ENCODE measurements at places on chromosomes 3 and 15. TPM values are rescaled to one million over a fixed set of nuclear protein-coding genes. Genes with fewer than 3 reads are reported as not detected.

GRCh38 chr15:75459581-75459980, 8.1 kb upstream of the SIN3A start:
- no peak overlapping the region for H3K27ac ChIP-seq
- DNase-seq = no peak
- H3K36me3 ChIP-seq = no peaks in the 10 kb centered on the region
- H3K4me1 ChIP-seq = peaks cover 4% of the 10 kb centered on the region
- no peaks in the 10 kb centered on the region for H3K27me3 ChIP-seq

DNA sequence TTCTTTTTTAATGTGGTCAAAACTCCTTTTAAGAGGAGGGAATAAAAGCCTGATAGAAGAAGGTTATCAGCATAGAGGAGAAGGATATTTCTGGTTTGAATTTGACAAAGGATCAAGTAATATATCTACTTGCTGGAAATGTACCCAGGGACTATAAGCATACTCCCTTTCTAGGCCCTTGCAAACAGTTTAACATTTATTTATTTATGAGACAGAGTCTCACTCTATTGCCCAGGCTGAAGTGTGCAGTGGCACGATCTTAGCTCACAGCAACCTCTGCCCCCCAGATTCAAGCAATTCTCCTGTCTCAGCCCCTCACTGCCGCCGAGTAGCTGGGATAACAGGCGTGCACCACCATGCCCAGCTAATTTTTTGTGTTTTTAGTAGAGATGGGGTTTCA, 71.6 kb downstream of the SLMAP start:
- H3K4me3 ChIP-seq = no peak overlapping the region
- no peak for DNase-seq
- H3K27me3 ChIP-seq = no peaks in the 10 kb centered on the region
- H3K36me3 ChIP-seq = no peaks in the 10 kb centered on the region

GRCh38 chr15:42385206-42385979, 26.1 kb downstream of the CAPN3 start:
- no peak for DNase-seq
- no peak overlapping the region for H3K27ac ChIP-seq
- no peaks in the 10 kb centered on the region for H3K27me3 ChIP-seq
- peaks cover 3% of the 10 kb centered on the region for H3K36me3 ChIP-seq
- no peaks in the 10 kb centered on the region for H3K4me1 ChIP-seq
- H3K4me3 ChIP-seq = no peak overlapping the region

- DNase-seq = no peak
- no peaks in the 10 kb centered on the region for H3K36me3 ChIP-seq
- no peaks in the 10 kb centered on the region for H3K27me3 ChIP-seq
- no peaks in the 10 kb centered on the region for H3K4me1 ChIP-seq
- no peak overlapping the region for H3K4me3 ChIP-seq
Measured at GRCh38 chr3:17442332-17443049, 299.9 kb downstream of the TBC1D5 start.

DNA sequence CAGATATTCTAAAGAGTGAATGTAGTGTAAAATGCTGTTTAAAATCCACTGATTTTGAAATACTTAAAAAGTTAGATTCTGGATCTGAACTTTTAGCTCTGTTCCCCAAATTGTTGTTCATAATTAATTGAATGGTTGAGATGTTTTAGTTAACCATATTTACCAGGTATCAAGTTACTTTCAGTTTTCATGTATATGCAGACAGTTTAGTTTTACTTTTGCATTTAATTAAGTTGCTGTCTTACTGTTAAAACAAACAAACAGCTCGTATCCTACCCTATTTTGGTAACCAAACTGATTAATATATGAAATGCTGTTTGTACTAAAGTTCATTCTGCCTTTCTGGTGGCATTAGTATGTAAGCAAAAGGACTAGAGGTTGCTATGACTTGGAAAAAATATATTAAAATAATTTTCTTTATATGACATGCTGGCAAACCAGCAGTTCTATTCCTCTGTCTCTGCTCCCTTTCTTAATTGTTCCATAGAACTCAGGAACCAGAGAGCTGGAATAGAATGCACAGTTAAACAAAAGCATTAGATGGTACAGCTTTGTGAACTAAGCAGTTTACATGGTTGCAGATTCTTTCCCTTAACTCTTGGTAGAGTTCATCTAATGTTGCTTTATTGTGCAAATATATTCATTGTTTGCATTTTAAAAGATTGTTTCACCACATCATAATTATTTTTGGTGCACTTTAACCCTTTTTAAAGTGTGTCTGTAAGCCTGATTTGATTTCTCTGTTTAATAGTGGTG, 39.5 kb upstream of the SCAANT1 start:
- H3K27ac ChIP-seq = no peak overlapping the region
- H3K27me3 ChIP-seq = no peaks in the 10 kb centered on the region
- no peak for DNase-seq
- H3K4me3 ChIP-seq = no peak overlapping the region
- no peaks in the 10 kb centered on the region for H3K36me3 ChIP-seq

GRCh38 chr15:34038871-34039789, at the start of gene AVEN:
TSS of gene AVEN (minus strand) at chr15:34039204. CDS start at chr15:34039046, 158 bp downstream.
- no peaks in the 10 kb centered on the region for H3K36me3 ChIP-seq
- H3K4me3 ChIP-seq = peak within 1 kb of the TSS; percentile 96
- peak within 1 kb of the TSS; percentile 94 for H3K27ac ChIP-seq
- H3K4me1 ChIP-seq = peaks cover 3% of the 10 kb centered on the region

- H3K27ac ChIP-seq = no peak overlapping the region
- no peak overlapping the region for H3K4me3 ChIP-seq
- H3K36me3 ChIP-seq = peaks cover 2% of the 10 kb centered on the region
Measured at GRCh38 chr15:73550190-73550589, 83.0 kb downstream of the NPTN start.

- H3K27me3 ChIP-seq = no peaks in the 10 kb centered on the region
- DNase-seq = peak; percentile 58
- no peak overlapping the region for H3K27ac ChIP-seq
- H3K36me3 ChIP-seq = no peaks in the 10 kb centered on the region
Measured at GRCh38 chr15:78097667-78098066, 5.3 kb downstream of the SH2D7 start.

DNA sequence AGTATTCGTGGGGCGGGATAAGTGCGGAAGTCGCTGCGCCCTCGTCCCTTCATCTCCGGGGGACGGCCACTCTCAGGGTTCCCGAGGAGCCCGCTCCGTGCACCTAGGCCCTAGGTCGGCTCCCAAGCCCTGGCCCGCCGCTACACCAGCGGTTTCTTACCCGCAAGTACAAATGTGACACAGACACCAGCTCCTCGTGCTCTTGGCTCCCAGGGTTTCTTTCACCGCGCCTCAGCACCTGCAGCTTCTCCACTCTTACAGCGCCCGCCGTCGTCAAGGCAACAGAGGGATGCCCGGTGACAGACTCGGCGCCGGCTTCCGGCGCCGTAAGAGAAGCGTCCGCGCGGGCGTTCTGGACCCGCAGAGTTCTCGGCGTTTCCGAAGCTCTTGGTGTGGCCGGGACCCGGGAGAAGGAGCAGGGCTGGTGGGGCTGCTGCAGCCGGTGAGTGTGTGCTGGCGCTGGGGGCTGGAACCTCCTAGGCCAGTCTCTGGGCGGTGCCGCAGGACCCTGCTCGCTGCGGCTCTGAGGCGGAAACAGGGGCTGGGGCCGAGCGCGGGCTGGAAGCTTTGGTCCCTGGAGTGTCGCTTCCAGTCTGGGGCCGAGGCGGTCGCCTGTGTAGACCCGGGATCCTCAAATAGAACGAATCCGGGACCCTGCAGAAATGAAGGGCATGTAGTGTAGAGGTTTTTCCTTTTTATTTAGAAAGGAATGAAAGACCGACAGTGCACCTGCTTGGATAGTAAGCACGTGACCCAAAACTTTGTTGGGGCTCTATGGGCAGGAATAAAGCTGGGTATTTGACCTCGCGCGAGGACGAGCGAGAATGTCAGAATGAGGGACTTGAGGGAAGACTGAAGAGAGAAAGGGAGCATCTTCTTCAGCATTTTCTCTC, 155.4 kb upstream of the GOLGA6L4 start:
- peaks cover 3% of the 10 kb centered on the region for H3K4me1 ChIP-seq
- no peaks in the 10 kb centered on the region for H3K36me3 ChIP-seq
- H3K27me3 ChIP-seq = no peaks in the 10 kb centered on the region
- no peak overlapping the region for H3K27ac ChIP-seq
- H3K4me3 ChIP-seq = peak overlapping the region; percentile 52
- peak; percentile 81 for DNase-seq

DNA sequence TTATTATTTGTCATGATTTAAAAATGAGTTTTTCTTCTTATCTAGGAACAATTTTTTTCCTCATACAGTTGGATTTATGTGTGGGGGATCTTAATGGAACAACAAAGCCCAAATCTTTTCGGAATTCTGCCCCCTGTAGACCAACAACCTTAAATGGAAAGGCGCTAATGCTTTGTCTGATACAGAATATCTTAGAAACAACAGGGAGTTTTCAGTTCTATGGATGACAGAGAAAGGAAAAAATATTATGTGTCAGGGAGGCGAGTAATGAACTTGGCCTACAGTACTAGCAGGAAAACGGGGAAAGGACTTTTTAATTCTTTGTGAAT, 592 bp downstream of the MOBP start:
- DNase-seq = no peak
- no peak overlapping the region for H3K27ac ChIP-seq
- H3K36me3 ChIP-seq = no peaks in the 10 kb centered on the region

- no peak overlapping the region for H3K27ac ChIP-seq
- no peaks in the 10 kb centered on the region for H3K36me3 ChIP-seq
- H3K4me1 ChIP-seq = no peaks in the 10 kb centered on the region
Measured at GRCh38 chr3:72630327-72630968, 217.8 kb downstream of the SHQ1 start.

- DNase-seq = no peak
- H3K27ac ChIP-seq = no peak overlapping the region
- H3K4me3 ChIP-seq = no peak overlapping the region
- no peaks in the 10 kb centered on the region for H3K4me1 ChIP-seq
- no peaks in the 10 kb centered on the region for H3K36me3 ChIP-seq
Measured at GRCh38 chr15:95298729-95299128, 1031.8 kb upstream of the NR2F2 start.

GRCh38 chr3:64266065-64266931, 41.0 kb upstream of the PRICKLE2 start:
- peaks cover 17% of the 10 kb centered on the region for H3K4me1 ChIP-seq
- DNase-seq = no peak
- no peaks in the 10 kb centered on the region for H3K27me3 ChIP-seq
- peak overlapping the region; percentile 67 for H3K27ac ChIP-seq
- H3K36me3 ChIP-seq = no peaks in the 10 kb centered on the region

DNA sequence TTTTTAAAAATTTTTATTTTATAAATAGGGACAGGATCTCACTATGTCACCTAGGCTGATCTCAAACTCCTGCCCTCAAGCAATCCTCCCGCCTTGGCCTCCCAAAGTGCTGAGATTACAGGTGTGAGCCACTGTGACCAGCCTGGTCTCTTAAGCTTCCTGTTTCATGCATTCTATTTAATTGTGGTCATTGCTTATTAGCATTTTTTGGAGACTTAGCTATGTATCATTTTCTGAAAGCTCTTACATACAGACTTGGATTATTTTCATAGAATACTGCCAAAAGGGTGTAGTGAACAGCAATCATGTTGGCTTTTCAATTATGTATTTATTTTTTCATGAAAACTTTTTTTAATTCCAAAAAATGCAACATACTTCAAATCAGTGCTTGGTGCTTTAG, 51.5 kb upstream of the DCUN1D1 start:
- no peak overlapping the region for H3K4me3 ChIP-seq
- H3K4me1 ChIP-seq = no peaks in the 10 kb centered on the region
- peaks cover 8% of the 10 kb centered on the region for H3K36me3 ChIP-seq
- no peak for DNase-seq
- no peaks in the 10 kb centered on the region for H3K27me3 ChIP-seq

DNA sequence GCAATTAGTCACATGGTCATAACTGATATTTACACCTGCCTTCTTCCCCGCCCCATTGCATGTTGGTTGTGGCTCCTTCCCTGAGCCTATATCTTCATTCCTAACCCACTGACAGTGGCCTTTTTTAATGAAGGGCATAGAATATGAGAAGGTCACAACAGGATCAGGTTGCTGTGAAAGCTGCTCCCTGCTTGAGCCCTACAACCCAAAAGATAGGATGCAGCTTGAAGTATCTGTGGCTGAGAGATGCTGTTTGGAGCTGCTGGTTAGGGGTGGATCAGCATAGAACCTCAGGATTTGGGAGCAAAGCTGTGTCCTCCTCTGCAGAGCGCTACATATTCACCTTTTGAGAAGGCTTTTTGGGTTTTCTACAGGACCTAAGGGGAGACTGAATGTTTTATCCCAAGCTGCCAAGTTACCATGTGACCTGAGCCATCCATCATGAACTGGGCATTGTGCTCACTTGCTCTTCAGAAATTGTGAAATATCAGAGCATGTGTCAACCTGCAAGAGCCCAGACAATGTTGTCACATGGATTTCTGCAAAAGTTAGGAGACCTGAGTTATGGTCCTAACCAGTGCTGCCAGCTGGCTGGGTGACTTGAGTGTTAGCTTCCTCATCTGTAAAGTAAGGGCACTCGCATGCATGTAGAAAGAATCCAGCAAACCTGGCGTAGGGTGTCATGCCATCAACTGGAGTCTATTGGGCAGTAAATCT, 49.8 kb upstream of the ARL8B start:
- DNase-seq = no peak
- H3K27me3 ChIP-seq = no peaks in the 10 kb centered on the region
- H3K27ac ChIP-seq = no peak overlapping the region
- H3K4me3 ChIP-seq = no peak overlapping the region
- no peaks in the 10 kb centered on the region for H3K4me1 ChIP-seq

- no peaks in the 10 kb centered on the region for H3K4me1 ChIP-seq
- no peaks in the 10 kb centered on the region for H3K36me3 ChIP-seq
- DNase-seq = no peak
- no peaks in the 10 kb centered on the region for H3K27me3 ChIP-seq
- no peak overlapping the region for H3K27ac ChIP-seq
Measured at GRCh38 chr3:42349765-42350594, 60.4 kb downstream of the LYZL4 start.

DNA sequence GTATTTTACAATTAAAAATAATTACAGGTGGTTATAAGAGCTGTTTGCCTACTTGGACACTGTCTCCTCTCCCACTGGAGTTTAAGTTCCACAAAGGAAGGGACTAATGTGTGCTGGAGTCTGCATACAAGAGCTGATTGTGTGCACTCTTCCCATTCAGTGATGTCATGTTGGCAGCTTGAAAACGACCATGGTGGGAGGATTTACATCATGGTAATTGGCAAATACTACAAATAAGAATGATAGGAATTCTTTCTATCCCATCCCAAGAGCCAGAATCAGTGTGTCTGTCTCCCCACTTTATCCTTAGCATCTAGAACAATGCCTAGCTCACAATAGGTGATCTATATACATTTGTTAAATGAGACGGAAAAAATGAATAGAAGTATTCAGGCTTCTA, 14.1 kb downstream of the ITGA11 start:
- no peaks in the 10 kb centered on the region for H3K36me3 ChIP-seq
- peaks cover 6% of the 10 kb centered on the region for H3K4me1 ChIP-seq
- no peaks in the 10 kb centered on the region for H3K27me3 ChIP-seq
- DNase-seq = no peak

DNA sequence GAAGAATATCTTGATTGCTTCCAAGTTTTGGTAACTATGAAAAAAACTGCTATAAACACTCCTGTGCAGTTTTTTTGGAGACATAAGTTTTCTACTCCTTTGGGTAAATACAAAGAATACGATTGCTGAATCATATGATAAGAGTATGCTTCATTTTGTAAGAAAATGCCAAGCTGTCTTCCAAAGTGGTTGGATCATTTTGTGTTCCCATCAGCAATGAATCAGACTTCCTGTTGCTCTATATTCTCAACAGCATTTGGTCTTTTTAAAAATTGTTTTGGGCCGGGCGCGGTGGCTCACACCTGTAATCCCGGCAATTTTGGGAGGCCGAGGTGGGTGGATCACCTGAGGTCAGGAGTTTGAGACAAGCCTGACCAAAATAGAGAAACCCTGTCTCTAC, 14.5 kb downstream of the BTD start:
- DNase-seq = no peak
- H3K4me3 ChIP-seq = no peak overlapping the region
- no peaks in the 10 kb centered on the region for H3K27me3 ChIP-seq
- no peaks in the 10 kb centered on the region for H3K36me3 ChIP-seq
- no peaks in the 10 kb centered on the region for H3K4me1 ChIP-seq

CNTN4 gene
- total RNA-seq = 228 TPM

ATP13A5 gene
- not detected for total RNA-seq

DUOXA1 gene
- 0.23 TPM for total RNA-seq

COX5A gene
- 72.6 TPM for total RNA-seq

WDR93 gene
- not detected for total RNA-seq

All from aorta (tissue), 5 donors.